ENCODE measurements at places on chromosomes 1 and 21.
A peak's percentile ranks its signal among the peaks of the same experiment; 100 is the strongest.

- DNase-seq: no peak
These were observed 3.4 kb downstream of the TNFRSF18 start for GRCh38 chr1:1202831-1203560.

GRCh38 chr21:14482165-14482564 is 64.0 kb downstream of the SAMSN1 start:
- peak; percentile 20 for DNase-seq

DNA sequence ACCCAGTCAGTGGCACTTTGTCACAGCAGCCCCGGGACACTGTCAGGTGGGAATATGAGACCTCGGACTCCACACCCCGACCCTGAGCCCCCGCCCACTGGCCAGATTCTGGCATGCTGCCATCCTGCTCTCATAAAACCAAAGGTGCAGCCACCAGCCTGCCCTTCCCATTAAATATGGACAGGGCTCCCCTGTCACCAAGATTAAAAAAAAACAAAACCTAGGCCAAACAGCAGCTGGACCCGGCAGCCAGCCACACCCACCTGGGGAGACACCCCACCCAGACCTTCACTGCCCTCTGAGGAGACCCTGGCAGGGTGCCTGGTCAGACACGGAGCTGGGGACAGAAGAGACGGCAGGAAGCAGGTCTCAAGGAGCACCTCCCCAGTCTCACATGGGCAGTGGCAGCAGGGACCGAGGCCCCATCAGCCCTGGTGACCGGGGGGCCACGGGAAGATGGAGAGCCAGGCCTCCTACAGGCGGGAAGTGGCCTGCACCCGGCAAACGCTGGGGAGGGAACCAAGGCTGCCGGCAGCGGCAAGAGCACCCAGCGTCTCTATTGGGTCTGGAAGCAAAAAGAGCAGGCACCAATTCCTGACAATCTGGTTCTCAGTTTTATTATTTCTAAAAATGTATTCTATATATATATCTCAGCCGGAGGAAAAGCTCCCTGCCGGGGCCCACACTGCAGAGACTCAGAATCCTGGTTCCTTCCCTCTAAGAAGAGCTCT is 61.9 kb downstream of the ACOT7 start:
- no peak for DNase-seq

GRCh38 chr1:86263101-86263500 is 106.5 kb upstream of the COL24A1 start:
- DNase-seq: no peak

GRCh38 chr1:198913667-198914066 is 274.8 kb downstream of the PTPRC start:
- no peak for DNase-seq

DNA sequence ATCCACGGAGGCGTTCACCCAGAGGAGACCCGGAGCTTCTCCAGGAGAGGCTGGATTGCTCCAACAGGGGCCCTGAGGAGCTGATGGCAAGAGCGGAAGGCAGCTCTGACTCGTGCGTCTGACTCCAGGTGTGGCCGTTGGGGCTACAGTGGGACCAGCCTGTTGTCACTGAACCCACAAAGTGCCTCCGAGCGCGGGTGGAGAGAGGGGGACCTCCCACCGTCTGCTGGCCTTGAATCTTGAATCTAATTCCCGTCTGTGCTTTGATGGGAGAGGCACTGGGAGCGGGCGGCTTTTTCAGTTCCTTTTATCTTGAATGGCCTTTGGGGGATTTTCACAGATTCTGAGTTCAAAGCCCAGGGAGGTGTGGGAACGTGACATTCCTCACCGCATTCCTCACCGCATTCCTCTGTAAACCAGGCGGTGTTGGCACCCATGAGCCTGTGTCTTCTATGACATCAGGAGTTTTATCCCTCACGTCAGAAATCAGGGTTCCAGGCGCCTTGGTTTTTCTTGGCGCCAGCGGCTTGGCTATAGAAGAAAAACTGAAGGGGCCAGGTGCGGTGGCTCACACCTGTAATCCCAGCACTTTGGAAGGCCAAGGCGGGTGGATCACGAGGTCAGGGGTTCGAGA is 39.2 kb upstream of the COL18A1 start:
- no peak for DNase-seq

GRCh38 chr1:30111431-30111830 is 612.0 kb downstream of the MATN1 start:
- DNase-seq: peak; percentile 46

DNA sequence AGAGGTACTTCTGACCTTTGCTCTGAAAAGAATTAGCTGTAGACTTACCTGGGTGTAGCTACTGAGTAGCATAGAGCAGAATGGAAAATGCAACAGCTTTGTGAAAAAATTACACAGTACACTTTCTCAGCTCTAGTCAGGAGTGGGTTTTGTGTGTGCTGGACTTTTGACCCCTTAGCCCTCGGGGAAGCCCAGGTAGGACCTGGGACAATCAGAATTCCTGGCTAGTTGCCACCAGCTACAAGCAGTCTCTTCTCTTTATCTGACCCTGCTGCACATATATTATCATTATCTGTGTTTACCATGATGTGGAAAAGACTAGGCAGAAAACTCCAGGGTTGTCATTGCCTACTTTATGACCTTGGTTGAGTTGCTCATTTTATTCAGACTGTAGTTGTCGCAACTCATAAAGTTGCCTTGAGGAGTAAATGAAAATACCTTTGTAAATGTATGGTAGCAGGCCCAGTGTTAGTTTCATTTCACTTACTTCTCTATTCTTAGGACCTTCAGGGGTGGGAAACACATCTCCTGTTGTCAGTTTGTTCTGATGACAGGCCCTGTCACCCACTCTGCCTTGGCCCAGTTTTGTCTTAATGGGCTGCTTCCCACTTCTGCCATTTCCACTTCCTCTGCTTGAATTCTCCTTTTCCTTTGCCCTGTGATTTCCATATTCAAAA is 5.4 kb downstream of the NEK7 start:
- peak; percentile 40 for DNase-seq

DNA sequence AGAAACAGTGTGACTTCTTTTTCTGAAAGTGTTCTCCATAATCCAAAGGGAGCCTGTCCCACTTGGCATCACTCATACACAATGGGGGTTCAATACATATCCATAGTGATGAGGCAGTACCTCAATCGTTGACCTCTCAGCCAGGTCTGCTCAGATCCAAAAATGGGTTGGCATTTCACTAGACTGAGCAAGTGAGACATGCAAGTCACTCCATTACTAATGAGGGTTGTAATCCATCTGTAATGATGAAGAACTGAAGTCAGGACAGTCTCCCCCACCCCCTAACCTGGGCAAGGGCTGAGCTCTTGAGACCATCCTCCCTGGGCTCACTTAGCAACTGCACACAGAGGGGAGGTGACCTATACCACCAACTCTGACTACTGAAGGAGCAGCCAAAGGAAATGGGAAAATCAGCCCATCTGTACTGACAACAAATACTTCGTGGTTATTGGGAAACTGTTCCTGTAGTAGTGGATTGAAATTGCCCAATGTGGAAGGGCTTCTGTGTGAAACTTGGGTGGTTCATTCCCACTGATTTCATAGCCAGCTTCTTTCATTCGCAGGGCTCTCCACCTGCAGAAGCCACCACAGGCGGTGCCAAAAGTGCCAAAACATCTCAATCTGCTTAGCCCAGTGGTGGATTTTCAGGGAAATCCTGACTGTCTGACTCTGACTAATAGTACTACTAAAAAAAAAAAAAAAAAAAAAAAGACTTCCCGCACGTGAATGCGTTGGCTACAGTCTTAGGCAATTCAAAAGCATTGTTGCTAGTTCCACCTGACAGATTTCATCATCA is 5.0 kb downstream of the NGF start:
- DNase-seq: no peak

DNA sequence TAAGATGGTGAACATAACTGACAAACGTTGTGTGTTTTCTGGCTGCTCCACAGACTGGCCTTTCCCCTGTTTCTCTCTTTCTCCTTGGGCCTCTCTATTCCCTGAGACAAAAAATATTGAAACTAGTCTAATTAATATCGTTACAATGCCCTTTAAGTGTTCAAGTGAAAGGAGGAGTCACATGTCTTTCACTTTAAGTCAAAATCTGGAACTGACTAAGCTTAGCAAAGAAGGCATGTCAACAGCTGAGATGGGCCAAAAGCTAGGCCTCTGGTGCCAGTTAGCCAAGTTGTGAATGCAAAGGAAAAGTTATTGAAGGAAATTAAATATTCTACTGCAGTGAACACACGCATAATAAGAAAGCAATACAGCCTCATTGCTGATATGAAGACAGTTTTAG is 32.2 kb upstream of the FCRL3 start:
- DNase-seq: no peak

- no peak for DNase-seq
These were observed 36.4 kb downstream of the SLC35F3 start for GRCh38 chr1:233940908-233941307.

DNA sequence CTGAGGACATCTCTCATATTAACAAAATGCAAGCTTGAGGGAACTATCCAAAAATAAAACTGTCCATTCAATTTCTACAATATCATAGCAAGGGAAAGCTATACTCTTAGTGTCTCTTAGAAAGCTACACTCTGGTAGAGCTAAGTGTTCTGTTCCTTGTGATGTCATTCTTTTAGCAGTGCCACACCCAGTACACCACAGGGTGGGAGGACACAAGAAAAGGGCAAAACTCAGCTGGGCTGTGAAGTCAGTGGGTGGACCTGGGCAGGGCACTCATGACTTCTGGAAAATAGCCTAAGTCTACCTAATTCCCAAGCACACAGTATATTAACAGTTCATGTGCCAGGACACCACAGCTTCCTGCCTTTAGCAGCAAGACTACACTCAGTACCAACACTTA is 42.2 kb upstream of the TNFSF4 start:
- DNase-seq: no peak

DNA sequence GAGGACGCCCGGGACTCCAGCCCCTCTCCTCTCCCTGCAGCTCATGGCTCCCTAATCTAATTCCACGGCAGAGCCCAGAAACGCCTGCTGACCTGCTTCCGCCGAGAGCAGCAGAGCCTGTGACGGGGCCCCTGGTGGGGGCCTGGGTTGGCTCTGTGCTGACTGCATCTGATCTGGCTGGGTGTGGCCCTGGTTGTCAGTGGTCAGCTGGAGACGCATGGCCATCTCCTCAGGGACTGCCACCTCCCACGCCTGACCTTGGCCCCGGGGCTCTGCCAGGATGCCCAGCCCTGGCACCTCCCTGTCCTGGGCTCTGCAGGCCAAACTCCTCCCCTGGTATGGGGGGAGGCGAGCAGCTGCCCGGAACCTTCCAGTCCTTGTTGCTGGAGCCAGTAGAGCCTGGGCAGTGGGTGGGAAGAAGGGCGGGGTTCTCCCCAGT is 1.1 kb upstream of the PLCH2 start:
- no peak for DNase-seq

- no peak for DNase-seq
These were observed 64.5 kb downstream of the LRRC40 start for GRCh38 chr1:70140894-70141293.

DNA sequence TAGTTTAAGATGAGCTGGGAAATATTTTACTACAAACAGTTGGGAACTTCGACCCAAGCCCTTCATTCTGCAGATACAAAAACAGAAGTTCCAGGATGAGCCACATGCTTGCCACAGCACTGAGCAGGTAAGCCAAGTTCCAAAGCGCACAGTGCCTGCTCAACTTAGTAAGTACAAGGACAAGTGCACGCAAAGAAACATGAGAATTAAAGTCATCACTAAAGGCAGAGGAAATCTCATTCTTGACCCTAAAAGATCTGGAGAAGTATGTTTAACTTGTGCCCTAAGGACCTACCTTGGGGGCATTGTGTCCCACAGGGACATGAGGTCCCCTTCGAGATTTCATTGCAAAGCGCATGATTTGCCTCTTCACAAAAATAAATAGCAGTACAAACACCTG is 1.2 kb upstream of the UBAP2L start:
- peak; percentile 57 for DNase-seq

- DNase-seq: no peak
These were observed 135.7 kb upstream of the PROX1 start for GRCh38 chr1:213852107-213852506.

- DNase-seq: no peak
These were observed 35.0 kb downstream of the ARHGEF10L start for GRCh38 chr1:17574516-17574915.

DNA sequence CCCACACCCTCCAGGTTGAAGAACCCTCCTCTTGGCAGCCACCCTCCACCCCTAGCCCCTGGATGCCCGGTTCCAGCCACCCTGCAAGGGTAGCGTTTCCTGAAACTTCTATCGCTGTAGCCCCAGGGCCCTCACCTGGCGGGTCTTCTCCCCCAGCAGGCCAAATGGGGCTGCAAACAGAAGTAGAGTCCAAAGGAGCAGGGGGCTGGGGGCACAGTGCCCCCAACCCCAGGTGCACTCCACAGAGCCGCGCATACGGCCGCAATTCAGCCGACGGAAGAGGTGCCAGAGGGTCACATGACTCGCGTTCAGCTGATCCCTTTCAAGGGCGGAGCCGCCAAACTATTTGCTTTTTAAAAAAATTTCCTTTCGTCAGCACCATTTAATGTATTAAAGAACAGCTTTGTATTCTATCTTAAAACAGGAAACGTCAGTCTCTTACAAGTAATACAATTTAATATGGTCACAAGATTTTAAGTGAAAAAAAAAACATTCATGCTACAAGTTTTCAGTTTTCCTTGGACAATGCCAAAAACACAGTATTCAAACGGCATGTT is at the start of gene GLMP:
GLMP (minus strand) TSS at position 289 of the 557 bp plus-strand sequence; CDS start at position 255, 34 bp downstream.
- peak; percentile 87 for DNase-seq

DNA sequence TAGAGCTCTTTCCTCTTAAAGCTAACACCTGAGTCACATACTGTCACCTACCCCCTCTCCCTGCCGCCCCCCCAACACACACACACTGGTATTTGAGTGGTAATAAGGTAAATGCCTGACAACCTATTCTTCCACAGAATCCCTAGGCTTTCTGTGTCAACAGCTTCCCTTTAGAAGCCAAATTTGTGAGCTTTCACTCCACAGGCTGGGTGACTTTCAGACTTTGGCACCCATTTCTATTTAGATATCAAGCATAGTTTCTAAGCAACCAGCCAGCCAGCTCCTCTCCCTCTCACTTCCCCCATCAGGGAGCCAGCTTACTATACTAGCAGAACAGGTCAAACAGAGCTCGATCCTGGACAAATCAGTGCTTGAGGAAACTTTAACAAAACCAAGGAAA is 3.2 kb upstream of the C1orf74 start:
- DNase-seq: no peak

DNA sequence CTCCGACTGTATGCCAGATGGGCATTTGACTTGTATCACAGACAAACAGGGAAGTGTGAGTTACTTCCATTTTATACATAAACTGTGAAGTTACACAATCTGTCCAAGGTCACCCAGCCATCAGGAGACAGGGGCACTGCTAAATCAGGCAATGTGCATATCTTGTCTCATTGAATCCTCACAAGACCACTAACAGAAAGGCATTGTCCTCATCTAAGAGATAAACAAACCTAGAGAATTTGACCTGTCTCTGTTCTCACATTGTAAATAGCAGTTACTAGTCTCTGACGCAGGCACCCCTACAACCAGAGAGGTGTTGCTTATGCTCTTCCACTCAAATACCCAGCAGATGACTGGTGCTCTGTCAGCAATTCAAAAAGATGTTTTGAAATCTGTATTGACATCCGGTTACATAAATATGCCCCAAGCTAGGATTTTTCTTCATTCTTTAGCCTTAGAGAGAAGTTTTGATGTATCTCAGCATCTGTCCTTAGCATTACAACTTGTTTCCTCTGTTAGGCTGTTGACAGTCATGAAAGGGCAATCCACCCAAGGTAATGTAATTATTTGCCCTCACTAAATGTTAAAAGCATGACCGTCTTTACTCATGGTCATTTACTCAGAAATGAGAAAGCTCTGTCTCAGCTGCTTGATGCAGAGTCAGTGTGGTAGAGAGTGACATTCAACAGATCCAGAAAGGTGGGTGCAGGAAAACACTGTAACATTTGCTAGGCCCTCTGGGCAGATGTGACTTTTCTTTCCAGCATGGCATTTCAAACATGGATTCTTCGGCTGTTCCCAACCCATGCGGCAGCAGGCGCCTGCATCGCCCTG is 51.9 kb upstream of the ZNF326 start:
- no peak for DNase-seq

- no peak for DNase-seq
These were observed 11.1 kb upstream of the TRIM63 start for GRCh38 chr1:26078286-26079177.
